Heart right ventricle (tissue), 16 donors: ENCODE measurements at places on chromosomes 13 and 19. TPM values are rescaled to one million over a fixed set of nuclear protein-coding genes. Genes with fewer than 3 reads are reported as not detected.

GRCh38 chr19:23385404-23385803 is 9.9 kb downstream of the ZNF91 start:
- peaks cover 59% of the 10 kb centered on the region for H3K36me3 ChIP-seq
- no peak overlapping the region for H3K27ac ChIP-seq
- DNase-seq, result no peak
- H3K27me3 ChIP-seq, result no peaks in the 10 kb centered on the region
- no peak overlapping the region for H3K4me3 ChIP-seq

Gene DPY19L3
- 4.8 TPM for total RNA-seq

Gene FUT3
- not detected for total RNA-seq

Gene ACTMAP
- total RNA-seq, result 7.9 TPM

GRCh38 chr19:47272448-47273312 is 2.0 kb upstream of the INAFM1 start:
- H3K4me3 ChIP-seq, result peak overlapping the region; percentile 80
- no peaks in the 10 kb centered on the region for H3K36me3 ChIP-seq
- peak overlapping the region; percentile 97 for H3K27ac ChIP-seq
- H3K27me3 ChIP-seq, result no peaks in the 10 kb centered on the region
- peaks cover 42% of the 10 kb centered on the region for H3K4me1 ChIP-seq

Gene CEACAM7
- total RNA-seq, result not detected

DNA sequence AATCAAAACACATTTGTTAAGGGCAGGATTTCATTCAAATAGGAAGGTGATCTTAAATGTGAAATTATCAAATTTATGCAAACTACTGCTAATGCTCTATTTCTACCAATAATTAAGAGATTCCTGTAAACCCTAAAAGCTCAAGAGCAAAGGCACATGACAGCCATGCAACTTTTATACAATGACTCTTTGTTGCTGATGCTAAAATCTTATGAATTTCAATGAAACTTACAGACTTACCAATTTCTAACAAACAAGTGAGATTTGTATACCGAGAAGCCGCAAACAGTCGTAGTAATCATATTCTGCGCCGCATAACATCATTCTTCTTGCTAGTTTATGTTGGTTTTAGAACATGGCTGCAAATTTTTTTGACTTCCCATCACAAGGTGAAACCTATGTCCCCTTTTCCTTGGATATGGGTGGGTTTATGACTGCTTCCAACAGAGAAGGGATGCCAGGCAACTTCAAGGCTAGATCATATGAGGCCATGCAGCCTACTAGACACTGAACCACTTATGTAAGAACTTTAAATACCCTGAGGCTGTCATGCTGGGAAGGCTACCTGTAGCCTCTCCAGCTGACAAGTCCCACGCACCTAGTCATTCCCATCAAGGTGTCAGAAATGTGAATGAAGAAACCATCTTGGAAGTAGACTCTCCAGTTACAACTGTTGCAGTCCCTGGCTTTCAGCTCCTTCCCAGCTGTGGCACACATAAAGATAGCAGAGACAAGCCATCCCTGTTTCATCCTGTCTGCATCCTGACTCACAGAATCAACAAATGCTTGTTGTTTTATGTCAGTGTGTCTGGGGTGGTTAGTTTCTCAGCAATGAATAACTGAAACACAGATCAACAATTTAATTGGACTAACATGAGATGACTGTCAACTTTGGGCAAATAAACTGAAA is 42.0 kb downstream of the LNX2 start:
- DNase-seq, result no peak
- H3K4me3 ChIP-seq, result no peak overlapping the region
- H3K27ac ChIP-seq, result no peak overlapping the region
- H3K36me3 ChIP-seq, result peaks cover 33% of the 10 kb centered on the region
- H3K4me1 ChIP-seq, result no peaks in the 10 kb centered on the region
- no peaks in the 10 kb centered on the region for H3K27me3 ChIP-seq

GRCh38 chr13:26324867-26325266 is 70.9 kb downstream of the CDK8 start:
- no peaks in the 10 kb centered on the region for H3K27me3 ChIP-seq
- H3K27ac ChIP-seq, result peak overlapping the region; percentile 34
- no peak for DNase-seq
- H3K4me1 ChIP-seq, result peaks cover 3% of the 10 kb centered on the region
- H3K36me3 ChIP-seq, result no peaks in the 10 kb centered on the region

- H3K4me3 ChIP-seq, result no peak overlapping the region
- no peak for DNase-seq
- H3K27ac ChIP-seq, result no peak overlapping the region
- no peaks in the 10 kb centered on the region for H3K27me3 ChIP-seq
Observed at GRCh38 chr13:20506696-20507095, 19.0 kb downstream of the CRYL1 start.

- H3K4me3 ChIP-seq, result no peak overlapping the region
- peak; percentile 80 for DNase-seq
- no peaks in the 10 kb centered on the region for H3K36me3 ChIP-seq
- H3K27ac ChIP-seq, result peak overlapping the region; percentile 67
Observed at GRCh38 chr19:4576016-4576933, 16.8 kb upstream of the SEMA6B start.

Gene KLK14
- 0.64 TPM for total RNA-seq
